ENCODE measurements at places on chromosomes 12 and 14.

DNA sequence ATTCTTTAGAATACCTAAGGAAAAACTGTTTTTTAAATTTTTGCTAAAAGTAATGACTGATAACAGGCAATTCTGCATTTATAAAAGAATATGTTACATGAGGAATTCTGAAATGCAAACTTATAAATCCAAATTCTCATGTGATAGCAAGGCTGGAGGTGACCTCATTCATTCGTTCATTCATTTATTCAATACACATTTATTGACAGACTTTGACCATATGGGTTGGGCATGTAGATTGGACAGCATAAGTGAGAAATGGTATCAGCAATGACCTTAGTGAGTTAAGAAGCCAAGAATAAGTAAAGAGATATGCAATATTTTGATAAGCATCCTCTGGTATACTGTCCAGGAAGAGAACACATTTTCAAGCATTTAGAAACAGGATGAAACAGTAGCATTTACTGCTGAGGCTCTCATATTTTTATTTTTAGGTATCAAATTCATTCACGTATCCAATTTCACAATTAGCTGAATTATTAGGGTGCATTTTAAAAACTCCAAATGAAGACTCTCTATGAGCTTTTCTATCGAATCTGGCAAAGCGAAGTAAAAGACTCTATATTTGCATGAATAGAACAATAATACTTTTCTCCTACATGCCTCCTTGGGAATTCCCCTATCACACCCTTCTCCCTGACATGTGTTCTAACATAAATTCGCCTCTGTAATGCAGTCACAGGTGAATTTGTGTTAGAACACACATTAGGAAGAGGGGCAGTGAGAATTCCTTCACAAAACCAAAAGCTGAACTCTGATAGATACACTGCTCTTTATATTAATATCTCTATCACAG is 49.9 kb downstream of the PEBP1 start:
- no peak for DNase-seq

- no peak for DNase-seq
Measured at GRCh38 chr12:388541-389141, 479 bp downstream of the KDM5A start.

- no peak for DNase-seq
Measured at GRCh38 chr12:131592972-131593371, 117.9 kb upstream of the SFSWAP start.

DNA sequence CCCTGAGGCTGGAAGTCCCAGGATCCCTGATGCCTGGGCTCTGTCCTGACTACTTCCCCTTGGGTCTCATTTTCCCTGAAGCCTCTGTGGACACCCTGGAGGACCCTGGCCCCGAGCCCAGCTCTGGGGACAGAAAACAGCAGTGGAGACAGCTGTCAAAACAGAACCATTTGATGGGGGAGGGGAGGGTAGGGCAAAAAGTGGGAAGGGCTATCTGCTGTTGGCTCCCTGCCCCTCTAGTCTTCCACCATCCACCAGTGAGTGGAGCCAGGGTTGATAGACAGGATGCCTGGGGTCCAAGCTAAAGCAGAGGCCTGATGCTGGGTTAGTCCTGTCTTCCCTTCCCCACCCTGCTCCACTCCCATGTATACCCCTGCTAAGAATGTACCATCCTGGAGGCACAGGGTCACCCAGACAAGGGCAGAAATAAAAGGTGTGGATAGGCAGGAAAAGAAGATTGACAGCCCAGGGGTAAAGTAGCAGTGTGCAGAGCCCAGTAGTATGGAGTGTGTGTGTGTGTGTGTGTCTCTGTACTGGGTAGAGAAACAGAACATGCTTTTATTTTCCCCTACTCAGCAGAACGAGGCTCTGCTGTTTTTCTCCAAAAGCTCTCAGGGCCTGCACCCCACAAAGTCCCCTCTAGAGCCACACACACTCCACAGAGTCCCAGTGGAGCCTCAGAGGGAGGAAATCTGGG is 9.8 kb downstream of the ZNF385A start:
- DNase-seq, result no peak

- DNase-seq, result no peak
Measured at GRCh38 chr12:7351177-7351576, 47.3 kb downstream of the ACSM4 start.

- DNase-seq, result no peak
Measured at GRCh38 chr12:27462851-27463250, 16.3 kb downstream of the SMCO2 start.

GRCh38 chr12:71426300-71427047 is 13.1 kb upstream of the LGR5 start:
- DNase-seq, result no peak

GRCh38 chr14:33836900-33837577 is 113.8 kb downstream of the EGLN3 start:
- no peak for DNase-seq

GRCh38 chr12:102755266-102755665 is 161.8 kb downstream of the PAH start:
- DNase-seq, result no peak

DNA sequence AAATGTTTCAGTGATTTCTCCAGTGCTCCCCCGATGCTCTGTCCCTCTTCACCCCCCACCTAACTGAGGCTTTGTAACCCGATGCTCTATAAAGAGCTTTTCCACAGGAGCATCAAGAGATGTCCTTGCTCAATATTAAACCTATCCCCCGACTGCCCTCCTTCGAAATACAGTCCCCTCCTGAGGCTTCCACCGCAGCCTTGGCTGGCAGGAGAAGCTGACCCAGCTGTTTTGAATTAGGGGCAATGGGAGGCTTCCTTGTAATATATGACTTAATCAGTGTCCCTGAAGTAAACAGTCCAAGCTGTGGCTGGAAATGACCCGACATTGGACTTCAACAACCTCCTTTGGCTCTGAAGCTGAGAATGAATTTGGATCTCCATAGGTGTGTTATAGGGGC is 62.4 kb downstream of the TMEM30B start:
- DNase-seq, result peak; percentile 61

GRCh38 chr14:91387169-91387835 is 30.3 kb downstream of the CCDC88C start:
- no peak for DNase-seq

GRCh38 chr12:74889563-74890236 is 319.9 kb downstream of the KCNC2 start:
- DNase-seq, result no peak

GRCh38 chr12:5522432-5523335 is 90.8 kb downstream of the NTF3 start:
- no peak for DNase-seq

GRCh38 chr12:57385586-57385985 is 45.3 kb downstream of the R3HDM2 start:
- no peak for DNase-seq
